ENCODE measurements at places on chromosomes 7 and 10.

- no peak for DNase-seq
These were observed 61.5 kb downstream of the HBP1 start for GRCh38 chr7:107230334-107230733.

DNA sequence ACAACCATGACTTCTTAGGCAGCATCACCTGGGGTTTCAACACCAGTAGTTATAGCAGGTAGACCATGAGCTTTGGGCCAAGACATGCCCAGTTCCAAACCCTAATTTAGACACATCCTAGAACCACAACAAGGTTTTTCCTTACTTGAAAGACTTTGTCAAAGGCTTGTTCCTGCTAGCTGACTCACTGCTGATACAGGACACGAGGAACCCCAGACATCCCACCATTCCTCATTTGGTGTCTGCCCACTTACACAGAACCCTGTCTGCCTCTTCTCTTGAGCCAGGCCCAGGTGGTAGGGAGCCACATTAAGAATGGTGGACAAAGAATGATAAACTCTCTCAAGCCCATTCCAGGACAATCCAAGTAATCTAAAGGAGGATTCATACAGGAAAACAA lies 109.0 kb downstream of the CCDC71L start:
- no peak for DNase-seq

- no peak for DNase-seq
These were observed 102.5 kb downstream of the ACTR3B start for GRCh38 chr7:152862006-152862405.

DNA sequence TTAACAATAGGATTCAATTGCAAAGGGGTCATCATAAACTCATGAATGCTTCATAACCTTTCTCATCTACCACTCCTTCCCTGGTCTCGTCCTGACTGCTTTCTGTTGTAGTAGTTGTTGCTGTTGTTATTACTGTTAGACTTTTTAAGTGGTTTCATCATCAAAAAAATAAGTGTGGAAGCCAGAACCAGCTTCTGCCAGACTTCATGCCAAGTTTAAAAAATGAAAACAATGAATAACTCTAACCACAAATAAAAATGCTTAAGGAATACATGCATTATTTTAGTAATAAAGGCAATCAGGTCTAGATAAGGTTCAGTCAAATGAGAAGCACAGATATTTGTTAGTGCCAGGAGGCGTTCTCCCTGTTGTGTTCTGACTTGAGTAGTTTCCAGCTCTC lies 85.4 kb downstream of the PCLO start:
- no peak for DNase-seq

DNA sequence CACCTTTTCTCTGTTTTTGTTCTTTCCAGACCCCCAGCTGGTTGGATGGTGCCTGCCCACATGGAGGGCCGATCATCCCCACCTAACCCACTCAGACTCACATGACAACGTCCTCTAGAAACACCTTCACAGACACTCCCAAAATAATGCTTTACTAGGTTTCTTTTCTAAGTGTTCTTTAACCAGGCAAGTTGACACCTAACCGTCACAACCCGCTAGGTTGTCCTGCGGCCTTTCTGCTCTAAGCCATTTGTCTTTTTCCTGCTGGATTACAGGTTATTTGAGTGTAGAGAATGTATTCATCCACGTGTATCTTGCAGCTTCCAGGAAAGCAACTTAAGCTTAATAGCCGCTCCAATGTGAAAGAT lies 54.8 kb downstream of the CHN2 start:
- DNase-seq: no peak

DNA sequence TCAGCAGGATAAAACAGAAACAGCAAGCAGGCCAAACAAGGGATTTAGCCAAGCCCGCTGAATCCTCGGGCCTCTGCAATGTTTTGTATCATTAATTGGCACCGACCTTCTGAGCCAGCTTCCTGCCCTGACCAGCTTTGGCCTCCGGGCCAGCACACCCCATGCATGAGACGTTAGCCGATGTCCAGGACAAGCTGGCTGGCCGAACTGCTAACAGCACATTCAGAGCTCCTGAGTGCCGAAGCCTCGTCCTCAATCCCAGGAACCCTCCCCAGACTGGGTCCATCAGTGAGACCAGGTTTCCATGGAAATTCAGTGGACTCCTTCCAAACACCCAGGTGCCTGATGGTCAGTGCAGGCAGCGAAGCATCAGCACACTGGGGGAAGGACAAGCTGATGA lies 134.3 kb upstream of the PFKP start:
- DNase-seq: no peak

DNA sequence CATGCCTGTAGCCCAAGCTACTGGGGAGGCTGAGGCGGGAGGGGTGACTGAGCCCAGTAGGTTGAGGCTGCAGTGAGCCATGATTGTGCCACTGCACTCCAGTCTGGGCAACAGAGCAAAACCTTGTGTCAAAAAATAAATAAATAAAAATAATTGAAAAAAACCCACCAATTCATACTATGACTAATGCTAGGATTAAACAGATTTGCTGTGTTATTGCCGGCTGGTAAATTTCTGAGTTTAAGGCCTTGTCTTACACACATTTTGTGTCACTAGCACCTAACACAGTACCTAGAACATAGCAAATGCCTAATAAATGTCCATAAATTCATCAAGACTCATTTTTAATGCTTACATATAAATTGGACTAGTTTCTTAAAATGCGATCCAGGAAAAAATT lies 8.7 kb downstream of the ESYT2 start:
- no peak for DNase-seq

DNA sequence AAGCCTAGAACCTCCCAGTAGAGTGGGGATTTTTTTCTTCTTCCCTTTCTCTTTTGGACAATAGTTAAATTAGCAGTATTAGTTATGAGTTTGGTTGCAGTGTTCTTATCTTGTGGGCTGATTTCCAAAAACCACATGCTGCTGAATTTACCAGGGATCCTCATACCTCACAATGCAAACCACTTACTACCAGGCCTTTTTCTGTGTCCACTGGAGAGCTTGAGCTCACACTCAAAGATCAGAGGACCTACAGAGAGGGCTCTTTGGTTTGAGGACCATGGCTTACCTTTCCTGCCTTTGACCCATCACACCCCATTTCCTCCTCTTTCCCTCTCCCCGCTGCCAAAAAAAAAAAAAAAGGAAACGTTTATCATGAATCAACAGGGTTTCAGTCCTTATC lies 5.4 kb downstream of the OPN1SW start:
- DNase-seq: no peak

GRCh38 chr7:55247428-55247827 lies 117.7 kb upstream of the LANCL2 start:
- no peak for DNase-seq

DNA sequence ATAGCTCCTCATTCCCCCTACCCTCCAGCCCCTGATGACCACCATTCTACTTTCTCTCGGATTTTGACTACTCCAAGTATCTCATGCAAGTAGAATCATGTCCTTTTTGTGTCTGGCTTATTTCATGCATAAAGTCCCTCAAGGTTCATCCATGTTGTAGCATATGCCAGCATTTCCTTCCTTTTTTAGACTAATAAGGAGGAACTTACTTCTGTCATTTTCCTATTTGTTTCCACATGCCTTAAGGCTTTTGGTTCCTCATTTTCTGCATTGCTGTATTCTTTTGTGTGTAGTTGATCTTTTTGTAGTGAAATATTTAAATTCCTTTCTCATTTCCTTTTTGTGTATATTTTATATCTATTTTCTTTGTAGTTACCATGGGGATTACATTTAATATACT lies 376.9 kb downstream of the CALN1 start:
- DNase-seq: no peak

DNA sequence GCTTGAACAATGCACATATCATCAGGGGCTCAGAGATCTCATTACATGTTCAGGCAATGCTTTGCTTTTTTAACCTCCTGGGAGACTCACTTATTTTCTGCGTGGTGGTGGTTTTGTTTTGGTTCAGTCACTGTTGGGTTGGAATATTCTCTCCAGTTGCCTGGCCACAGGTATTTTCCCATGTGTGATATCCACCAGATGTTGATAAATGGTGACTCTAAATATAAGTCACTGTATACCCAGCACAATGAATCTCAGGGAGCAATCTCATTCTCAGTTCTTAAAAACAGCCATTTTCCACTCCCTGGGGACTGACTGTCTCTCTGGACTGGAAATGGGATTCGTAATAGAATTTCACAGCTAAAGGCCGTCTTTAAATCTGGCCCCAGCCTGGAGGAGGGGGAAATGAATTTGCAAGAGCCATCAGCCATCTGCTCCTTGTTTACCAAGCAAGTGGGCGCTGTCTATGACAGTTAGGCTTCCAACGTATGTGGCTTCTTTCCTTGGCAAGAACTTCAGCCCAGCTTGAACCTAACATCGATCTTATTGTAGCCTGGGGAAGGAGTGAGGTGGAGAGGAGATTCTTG lies 1106.2 kb downstream of the NRG3 start:
- no peak for DNase-seq

DNA sequence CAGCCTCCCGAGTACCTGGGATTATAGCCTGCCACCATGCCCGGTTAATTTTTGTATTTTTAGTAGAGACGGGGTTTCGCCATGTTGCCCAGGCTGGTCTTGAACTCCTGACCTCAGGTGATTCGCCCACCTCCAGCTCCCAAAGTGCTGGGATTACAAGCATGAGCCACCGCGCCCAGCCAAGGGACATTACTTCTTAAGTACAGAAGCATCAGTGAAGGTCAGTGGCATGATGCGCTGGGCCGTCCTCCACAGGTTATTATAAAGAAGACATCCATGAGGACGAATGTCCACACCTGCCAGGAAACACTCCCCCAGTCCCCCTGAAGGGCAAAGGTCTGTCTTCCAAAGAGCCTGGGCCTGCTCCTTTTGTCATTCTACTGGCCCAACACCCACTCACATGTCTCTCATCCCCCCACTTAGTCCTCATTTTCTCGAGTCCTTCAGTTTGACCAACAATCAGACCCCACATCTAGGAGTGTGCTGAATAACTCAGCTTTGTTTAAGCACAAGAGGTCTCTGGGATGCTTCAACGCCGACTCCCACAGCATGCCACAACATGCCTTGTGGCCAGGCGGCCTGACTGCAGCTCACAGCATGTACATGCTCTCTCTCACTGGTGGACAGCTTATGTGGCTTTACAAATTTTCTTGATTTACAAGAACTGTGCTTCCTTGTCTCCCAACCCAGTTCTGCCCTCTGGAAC lies 73.0 kb downstream of the CTBP2 start:
- DNase-seq: no peak

Measured in activated T-cell treated with anti-CD3 and anti-CD28 coated beads for 4 hours (primary cell).